Stimulated activated CD4-positive, alpha-beta T cell treated with anti-CD3 and anti-CD28 coated beads, Interleukin-2, amount 100 ng/mL, for 24 hours (primary cell): ENCODE measurements at places on chromosomes 11 and 22.

- peak; percentile 81 for DNase-seq
These were observed 20.2 kb downstream of the RTN4RL2 start for GRCh38 chr11:57480409-57481137.

GRCh38 chr11:44494785-44495184, 70.7 kb upstream of the CD82 start:
- no peak for DNase-seq

GRCh38 chr11:72239849-72240460, 4.0 kb downstream of the PHOX2A start:
- DNase-seq, result peak; percentile 35

DNA sequence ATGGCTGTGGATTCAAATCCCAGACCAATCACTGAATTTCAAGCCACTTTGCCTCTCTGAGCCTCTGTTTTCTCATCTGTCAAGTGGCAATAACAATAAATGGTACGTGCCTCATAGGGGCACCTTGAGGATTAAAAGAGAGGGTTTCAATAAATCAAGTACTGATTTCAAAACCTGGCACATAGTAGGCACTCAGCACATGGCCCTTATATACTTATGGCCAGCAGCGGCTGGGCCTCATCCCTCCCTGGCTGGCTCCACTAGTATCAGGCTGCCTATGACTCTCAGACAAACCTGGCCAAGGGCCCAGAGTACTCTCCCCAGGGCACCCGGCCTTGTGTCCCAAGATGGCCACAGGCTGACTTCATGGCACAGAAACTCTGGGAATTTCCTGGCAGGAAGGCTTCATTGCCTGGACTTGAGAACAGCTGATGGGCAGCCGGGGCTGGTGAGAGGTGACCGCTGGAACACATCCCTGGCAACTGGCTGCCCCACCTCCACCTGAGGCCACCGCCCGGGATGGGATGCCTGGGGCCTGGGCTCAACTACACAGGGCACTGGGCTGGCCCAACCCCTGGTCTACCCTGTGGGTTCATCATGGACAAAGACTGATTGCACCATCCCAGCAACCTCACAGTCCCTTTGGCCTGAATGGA, 3.4 kb downstream of the FADS3 start:
- DNase-seq, result no peak

DNA sequence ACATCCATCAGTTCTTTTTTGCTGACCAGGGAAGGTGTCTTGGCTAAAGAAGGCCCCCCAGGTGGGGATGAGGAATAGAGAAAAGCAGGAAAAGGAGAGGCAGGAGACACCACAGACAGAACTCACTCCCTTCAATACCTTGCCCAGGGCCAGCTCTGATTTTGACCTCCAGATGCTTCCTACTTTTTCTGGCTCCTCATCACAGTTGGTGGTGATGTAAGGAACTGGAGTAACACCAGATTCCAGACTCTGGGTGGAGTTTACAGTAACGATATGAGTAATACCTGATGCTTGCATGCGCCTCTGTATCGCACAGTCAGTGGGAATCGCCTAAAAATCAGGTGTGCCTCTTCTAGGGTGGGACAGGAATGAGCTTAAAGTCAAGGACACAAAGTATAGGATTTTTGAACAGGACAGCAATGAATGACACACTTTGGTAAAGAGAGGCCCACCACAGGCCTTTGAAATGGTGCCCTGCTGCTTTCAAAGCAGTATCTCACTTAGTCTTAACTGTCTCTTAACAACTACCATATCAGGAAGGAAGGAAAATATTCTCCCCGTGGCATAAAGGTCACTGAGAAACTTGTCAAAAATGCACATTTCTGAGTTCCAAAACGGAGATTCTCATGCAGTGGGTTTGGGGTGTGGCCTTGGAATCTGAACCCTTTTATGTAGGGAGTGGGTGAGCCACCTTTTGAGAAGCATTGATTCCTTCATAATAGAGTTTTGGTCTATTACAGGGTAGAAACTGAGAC, 140.8 kb downstream of the SNX19 start:
- no peak for DNase-seq

DNA sequence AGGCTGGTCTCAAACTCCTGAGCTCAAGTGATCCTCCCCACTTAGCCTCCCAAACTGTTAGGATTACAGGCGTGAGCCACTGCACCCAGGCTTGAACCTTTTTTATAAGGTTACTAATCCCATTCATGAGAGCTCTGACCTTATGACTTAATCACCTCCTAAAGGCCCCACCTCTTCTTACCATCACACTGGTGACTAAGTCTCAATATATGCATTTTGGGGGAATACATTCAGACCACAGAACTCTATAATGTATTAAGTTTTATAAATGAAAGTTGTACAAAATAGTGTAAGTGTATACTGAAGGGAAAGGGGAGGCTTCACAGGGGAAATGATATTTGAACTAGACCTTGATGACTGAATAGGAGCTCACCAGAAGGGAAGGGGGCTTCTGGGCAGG, 28.4 kb upstream of the RBFOX2 start:
- no peak for DNase-seq

DNA sequence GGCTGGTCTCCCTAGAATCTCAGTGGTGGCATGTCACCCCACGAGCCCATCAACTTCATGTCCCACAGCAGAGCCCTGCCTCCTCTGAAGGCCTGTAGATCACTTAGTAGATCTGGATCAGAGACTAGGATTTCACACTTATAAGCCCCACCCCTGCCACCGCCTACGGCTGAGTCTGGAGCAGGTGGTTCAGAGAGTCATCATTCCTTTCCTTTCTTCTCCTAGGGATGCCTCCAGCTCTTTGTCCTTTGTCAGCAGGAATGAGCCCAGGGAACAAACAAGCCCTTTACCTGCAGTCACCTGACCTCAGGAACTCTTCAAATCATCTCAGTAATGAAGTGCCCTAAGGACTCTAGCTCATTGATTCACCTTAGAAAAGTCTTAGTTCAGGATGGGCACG, 37.8 kb downstream of the SCGB1A1 start:
- DNase-seq, result no peak

DNA sequence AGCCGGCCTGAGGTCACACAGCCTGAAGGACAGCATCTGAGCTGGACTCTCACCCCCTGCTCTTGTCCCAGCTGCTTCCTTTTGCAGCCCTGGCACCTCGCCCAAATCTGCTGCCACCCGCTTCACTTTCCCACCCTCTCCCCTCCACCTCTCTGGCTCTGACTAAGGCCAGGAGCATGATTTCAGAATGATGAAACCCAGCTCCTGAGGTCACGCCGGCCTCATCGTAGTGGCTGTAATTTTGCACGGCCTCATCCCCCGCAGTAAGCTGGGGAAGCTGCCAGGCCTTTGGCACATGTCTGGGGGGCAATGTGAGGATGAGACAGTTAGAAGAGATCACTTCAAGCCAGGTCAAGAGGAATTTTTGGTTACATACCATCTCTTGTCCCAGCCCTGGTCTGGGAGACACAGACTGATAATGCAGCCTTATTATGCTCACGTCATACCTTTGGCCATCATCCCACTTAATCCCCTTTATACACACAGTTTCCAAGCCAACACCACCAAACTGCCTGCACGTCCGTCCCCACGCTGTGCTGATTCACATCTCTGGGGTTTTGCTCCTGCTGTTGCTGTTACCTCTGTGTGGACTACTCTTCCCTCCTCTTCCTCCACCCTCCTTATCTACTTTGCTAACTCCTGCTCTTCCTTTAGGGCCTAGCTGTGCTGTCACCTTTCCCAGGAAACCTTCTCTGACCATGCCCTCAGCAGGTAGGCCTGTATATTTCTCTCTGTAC, 58.1 kb downstream of the CHRDL2 start:
- no peak for DNase-seq

DNA sequence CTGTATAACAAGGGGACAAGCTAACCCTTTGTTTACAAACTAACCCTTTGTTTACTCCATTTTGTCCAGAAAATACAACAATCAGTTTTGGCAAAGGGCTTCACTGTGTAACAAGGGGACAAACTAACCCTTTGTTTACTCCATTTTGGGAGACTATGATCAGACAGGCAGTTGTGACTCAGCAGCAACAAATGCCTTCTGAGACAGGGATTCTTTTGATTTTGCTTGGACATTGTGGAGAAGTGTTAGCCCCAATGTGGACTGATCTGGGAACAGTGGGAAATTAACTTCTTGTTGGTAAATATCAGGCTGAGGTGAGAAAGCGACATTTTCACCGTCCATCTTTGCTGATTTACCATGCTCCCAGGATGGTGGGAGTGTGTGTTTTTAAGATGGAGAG, 983 bp downstream of the EHF start:
- no peak for DNase-seq

DNA sequence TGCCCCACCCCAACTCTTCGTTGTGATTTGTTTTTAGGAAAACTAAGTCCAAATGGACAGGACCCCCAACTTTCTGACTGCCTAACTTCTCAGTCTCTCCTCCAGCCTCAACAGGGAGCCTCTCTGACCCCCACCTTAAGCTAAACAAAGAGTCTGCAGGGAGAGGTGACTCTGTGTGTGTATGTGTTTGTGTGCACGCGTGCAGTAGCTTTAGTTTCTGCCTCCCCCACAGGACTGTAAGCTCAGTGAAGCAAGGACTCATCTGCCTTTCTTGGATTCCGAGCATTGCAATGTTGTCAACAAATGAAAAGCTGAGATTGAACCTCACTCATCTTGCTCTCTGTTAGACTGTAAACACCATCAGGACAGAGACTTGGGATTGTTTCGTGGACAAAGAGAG, 7.9 kb downstream of the SNAP29 start:
- DNase-seq, result no peak

DNA sequence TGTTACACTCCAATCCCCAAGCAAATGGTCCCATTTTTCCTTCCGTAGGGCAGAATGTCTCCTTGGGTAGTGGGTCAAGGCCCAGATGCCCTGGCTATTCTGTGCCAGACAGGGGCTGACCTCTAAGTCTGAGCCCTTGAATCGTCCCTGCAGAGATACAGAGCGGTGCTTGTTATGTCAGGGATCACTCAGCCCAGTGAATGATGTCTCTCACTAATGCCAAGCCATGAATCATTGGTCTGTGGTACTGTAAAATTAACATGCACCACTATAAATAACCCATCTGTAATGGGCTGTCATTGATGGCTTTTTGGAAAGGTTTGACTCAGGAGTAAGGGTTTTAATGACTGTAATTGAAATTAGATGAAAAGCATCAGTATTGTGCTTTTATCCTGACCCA, 35.3 kb upstream of the KIRREL3 start:
- DNase-seq, result no peak

DNA sequence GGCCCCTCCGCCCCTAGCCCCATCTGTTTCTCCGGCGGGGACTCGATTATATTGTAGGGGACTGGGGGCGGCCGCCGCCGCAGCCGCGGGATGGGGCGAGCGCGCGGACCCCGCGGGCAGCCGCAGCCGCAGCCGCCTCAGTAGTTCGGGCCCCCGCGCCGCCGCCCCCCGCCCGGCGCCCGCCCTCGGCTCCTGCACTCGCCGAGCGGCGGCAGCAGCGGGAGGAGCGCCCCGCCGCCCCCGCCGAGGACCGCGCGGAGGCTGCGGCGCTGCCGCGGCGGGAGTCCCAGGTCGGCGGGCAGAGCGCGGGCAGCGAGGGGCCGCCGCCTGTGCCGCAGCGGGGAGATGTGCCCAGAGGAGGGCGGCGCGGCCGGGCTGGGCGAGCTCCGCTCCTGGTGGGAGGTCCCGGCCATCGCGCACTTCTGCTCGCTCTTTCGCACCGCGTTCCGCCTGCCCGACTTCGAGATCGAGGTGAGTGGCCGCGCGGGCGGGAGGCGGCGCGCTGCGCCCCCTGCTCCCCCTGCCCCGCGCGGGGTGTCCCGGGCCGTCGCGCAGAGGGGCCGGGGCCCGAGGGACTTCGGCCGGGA, at the start of gene CECR2:
CECR2 (plus strand) TSS at position 22 of the 587 bp plus-strand sequence; CDS start at position 346, 324 bp downstream.
- peak; percentile 44 for DNase-seq

- no peak for DNase-seq
These were observed 112.0 kb upstream of the TBCEL start for GRCh38 chr11:120911943-120912342.

DNA sequence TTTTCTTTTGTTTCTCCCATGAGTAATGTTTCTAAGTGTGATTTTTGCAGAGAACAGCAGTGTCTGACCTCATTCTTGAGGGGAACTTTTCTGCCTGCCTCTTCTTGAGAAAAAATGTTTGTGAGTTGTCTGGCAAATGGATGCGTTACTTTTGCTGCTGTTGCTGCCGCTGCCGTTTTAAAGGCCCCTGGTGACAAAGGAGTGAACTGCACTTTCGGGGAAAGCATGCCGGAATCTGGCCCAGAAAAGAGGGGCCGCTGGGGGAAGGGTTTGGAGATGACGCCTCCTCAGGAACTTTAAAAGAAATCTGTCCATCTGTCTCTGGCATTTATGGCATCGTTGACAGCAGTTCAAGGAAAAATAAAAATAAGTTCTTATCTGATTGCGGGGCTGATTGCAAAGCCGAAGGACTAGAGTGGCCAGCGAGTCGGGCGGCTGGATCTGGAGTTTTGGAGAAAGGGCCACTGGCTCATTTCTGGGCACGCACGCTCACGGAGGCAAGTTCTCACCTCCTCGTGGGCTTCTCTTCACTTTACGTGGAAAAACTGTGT, 16.5 kb downstream of the ZBTB16 start:
- peak; percentile 33 for DNase-seq

DNA sequence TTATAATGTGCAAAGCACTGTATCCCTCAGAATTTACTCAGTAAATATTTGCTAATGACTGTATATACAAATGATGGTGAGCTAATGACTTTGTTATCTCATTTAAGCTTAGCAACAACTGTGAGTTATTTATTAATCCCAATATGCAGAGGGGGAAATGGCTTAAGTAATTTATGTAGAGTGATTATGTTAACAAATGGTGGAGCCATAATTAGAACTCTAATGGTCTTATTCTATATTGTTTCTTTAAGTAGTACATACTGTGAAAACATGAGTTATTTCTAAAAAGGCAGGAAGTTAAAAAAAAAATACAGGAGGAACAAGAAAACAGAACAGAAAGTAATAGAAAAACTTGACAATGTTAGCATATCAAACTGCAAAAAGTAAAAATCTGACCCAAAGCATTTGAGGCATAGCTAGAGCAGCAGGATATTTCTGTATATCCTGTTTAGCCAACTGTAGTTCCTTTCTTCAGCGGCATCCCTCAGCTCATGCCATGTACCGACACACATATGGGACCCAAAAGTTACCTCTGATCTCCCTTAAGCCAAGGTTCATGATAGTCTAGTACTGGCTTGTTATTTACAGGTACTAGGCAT, 94.2 kb downstream of the FCHSD2 start:
- DNase-seq, result no peak

- no peak for DNase-seq
These were observed 149.6 kb downstream of the METTL15 start for GRCh38 chr11:28257761-28258160.

DNA sequence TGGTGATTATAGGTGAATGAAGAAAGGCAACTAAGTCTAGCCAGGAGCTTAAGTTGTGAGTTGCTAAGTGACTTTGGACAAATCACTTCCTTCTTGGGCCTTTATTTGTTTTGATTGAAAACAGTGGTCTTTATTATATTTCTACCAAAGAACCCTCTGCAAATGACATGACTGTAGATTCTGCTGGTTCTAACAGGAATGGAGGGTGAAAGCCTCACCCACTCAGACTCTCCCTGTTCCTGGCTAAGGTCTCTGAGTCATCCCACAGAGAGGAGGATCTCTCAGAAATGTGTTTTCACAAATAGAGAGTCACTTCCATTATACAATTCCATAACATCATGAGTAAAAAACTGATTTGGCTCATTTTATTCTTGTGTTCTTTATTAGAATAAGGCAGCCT, 583.9 kb upstream of the LRRC4C start:
- no peak for DNase-seq
